ENCODE measurements at places on chromosomes 11 and 22.
A peak's percentile ranks its signal among the peaks of the same experiment; 100 is the strongest.

DNA sequence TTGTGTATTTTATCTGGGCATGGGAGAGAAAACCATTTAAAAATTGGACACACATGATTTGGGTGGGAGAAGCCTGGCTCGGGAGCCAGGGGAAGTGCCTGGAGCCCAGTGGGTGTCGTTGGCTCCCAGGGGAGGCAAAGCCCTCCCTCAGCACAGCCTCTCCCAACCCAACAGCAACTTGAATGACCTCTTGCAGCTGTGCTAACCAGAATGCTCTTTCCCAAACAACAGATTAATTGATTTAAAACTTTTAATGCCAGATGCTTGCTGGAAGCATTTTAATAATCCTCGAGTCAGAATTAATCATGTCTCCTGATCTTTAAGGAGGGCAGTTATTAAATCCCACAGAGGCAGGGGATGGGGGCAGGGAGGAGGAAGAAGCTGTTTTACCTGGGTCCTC is 401.6 kb downstream of the BUD13 start:
- DNase-seq: no peak

DNA sequence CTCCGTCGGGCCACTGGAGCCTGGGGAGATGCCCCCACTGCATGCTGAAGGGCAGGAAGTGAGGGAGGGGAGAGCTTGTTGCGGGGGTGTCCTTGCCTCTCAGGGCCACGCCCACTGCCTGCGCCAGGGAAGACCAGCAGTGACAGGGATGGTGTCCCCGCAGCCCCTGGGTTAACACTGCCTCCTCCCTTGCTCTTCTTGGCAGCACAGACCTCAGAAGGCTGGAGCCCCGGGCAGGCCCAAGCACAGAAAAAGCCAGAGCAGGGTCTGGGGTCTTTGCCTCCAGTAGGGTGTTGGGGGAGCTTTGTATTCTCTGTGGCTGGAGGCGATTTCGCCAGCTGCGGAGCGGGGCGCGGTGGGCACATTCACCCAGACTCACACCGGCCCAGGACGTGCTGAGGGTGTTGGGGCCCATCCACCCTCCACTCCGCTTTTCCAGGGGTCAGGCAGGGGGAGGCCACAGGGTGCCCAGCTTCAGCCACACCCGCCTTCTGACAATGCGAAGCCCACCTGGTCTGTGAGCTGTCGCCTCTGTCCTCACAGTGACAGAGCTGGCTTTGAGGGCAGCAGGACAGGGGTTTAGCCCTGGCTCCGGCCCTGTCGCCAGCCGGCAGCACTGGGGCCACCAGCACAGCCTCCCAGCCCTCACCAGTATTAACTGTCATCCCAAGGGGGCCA is 83.7 kb downstream of the CDKN1C start:
- DNase-seq: no peak

GRCh38 chr11:17810746-17811145 is 76.2 kb downstream of the KCNC1 start:
- no peak for DNase-seq

DNA sequence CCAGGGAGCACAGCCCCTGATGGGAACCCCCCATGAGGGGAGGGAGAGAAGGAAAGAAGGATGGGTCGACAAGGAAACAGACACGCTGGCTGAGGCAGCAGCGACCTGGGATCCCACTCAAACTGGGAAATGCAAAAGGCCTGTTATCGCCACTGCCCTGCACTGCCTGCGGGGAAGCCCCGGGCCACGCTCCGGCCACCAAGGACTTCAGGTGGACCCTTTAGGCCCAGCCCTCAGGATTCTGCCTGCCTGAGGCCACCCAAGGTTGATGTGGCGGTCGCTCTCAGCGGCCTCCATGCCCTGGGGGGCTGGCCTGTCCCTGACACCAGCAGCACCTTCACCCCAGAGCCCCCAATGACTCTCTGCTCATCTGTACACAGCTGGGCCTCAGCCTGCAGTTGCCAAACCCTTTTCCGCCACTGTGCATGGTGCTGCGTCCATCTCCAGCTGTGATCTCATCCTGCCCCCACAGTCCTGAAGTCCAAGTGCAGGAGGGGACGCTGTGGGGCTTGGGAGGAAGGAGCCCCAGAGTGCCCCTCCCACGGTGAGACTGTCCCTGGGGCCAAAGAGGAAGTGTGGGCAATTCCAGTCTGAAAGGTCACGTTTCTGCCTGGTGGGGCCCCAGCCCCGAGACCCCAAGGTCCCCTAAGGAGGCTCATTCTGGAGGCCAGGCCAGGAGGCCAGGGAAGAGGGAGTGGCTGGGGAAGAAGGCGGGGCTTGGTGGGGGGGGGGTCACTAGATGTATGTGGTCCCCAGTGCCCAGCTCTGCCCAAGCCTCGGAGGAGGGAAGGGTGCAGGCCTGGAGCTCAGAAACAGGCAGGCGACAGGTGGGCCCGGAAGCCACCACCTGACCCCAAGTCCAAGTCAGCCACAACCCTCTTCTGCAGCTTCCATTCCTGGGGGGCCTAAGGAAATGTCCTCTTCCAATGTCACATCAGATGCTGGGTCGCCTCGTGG is 31.6 kb downstream of the OSBPL5 start:
- DNase-seq: no peak

DNA sequence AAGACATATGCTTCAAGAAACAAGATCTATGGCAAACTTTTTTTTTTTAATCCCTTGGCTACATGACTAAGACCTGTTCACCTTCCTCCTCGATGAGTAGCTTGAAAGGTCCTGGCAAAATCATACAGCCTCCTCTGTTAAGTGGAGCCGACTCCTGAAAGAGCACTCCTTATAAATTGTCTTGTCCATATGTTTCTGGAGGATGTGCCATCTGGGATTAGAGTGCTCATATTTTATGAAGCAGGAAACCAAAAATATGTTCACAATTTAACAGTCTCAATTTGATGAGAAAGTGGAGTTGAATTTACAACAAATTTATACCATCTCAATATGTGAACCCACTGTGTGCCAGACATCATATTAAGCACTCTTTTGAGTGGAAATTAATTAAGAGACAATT is 912.1 kb upstream of the FAT3 start:
- DNase-seq: no peak

GRCh38 chr22:29528144-29528543 is 25.4 kb downstream of the THOC5 start:
- DNase-seq: no peak

- DNase-seq: peak; percentile 51
Observed at GRCh38 chr22:37314315-37315074, 32.2 kb downstream of the CYTH4 start.

GRCh38 chr11:72454791-72455190 is 20.5 kb upstream of the CLPB start:
- no peak for DNase-seq

GRCh38 chr11:115933564-115933963 is 429.3 kb upstream of the CADM1 start:
- DNase-seq: no peak

DNA sequence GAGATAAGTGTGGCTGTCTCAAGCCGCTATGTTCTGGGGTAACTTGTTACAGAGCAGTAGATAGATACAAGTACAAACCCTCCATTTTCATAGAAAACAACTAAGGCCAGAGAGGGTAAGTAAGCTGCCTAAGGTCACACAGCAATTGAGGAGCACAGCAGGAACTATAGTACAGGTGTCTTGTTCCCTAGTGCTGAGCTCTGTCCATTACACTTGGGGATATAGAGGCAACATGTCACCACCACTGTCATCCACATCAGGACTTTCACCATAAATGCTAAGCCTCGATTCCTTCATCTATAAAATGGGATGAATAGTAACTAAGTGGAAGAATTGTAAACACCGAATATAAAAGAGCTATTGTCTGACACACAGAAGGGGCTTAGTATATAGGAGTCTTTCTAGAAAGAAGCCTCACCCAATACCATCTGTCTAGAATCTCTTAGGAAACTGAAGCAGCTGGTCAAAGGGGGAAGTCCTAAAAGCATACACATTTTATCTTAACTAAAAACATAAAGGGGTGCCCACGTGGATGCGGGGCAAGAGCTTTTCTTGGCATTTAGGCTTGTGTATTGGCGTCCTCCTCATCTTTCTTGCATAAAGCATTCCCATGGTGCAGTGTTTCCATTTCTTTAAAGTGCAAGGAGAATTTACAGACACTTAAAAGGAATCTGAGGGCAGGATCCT is 93.8 kb upstream of the ALX4 start:
- DNase-seq: no peak

DNA sequence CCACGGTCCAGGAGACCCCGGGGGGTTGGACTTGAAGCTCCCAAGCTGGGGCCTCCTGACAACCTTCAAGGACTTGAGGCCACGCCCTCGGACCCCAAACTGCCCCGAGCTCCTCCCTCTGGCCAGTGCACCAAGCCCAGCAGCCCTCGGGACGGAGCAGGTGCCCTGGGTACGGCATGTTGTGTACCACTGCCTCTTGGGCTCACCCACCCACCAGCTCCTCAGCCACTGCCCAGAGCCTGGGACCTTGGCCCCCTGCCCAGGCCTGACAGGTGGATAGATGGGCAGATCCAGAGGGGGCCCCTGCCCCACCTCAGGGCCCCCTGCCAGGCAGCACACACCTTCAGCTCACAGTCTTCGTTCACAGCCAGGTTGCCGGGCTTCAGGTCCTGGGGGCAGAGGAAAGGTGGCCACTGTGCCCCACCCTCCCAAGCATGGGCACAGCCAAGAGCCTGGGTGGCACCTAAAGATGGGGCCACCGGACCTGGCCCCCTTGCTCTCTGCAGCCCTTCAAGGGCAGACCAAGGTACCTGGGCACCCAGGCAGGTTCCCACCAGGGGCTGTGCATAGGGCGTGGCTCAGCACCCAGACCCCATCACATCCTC is 5.1 kb downstream of the MAPK12 start:
- DNase-seq: no peak

- no peak for DNase-seq
Observed at GRCh38 chr11:104275992-104276391, 112.0 kb upstream of the PDGFD start.

GRCh38 chr11:103680826-103681225 is 355.6 kb upstream of the DDI1 start:
- no peak for DNase-seq

DNA sequence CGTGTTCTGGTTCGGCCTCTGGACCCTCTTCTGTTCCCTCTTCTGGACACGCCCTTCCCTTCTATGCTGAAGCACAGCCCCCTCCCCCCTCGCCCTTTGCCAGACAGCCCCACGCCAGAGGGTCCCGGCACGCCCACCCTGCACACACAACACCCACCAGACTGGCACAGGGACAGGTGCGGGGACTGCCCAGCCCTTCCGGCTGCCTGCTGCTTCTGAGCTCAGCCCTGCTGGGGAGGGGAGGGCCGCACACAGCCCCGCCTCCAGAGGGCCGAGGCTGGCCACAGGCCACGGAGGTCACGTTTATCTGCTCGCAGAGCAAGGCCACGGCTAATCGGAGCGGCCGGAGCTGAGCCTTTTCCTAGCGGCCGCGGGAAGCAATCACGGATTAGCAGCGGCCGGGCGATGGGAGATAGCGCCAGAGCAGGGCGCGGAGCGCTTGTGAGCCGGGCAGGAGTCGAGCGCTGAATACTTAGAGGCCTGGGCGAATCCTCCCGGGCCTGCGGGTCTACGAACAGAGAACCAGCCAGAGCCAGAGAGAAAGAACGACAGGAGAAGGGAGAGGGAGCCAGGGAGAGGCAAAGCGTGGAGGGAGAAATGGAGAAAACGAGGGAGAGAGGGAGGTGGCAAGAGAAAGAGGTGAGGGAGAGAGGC is 21.5 kb downstream of the OTUB1 start:
- DNase-seq: no peak

DNA sequence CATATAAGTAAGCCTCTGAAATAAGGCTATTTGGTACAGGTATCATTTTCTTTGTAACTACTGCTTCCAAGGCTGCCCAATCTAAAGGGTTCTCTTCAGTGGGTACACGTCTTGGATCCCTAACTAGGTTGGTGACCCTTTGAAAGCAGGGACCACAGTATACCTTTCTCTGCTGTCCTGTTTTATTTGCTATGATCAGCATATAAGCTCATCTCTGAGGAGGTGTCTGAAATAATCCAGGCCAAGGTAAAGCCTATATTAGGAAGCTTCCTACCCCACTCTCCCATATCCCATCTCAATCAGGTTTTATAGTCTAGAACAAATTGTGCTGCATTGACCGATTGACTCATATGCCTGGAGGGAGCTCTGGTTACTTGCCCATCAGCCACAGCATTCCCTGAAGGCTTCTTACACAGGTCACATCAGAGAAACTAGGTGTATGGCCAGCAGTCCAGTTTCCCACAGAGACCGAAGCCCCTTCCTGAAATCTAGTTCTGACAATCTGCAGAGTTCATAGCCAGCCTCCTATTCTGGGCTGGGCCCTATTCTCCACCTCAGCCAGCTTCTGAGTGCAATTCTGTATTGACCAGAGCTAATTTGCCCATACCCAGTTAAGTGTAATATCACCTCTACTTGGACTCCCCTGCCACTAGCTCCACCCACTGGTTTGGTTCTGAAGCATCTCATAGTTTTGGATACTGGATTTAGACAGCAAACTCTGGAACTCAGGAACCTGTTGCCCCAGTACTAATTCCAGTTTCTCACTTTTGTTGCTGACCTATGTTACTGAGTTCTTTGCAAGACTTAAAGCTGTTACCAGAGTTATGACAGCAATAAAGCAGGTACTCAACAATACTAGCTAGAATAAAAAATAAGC is 62.1 kb upstream of the ARHGAP20 start:
- no peak for DNase-seq

DNA sequence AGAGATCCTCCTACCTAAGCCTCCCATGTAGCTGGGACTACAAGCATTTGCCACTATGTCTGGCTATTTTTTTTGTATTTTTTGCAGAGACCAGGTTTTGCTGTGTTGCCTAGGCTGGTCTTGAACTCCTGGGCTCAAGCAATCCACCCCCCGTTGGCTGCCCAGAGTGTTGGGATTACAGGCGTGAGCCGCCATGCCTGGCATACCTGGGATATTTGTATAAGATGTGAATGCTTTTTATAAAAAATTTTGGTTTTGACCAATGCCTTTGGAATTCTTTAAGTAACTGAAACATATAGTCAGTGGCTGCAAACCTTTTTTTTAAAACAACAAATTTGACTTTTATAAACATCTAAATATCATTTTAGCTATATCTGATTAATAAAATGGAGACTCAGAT is 42.4 kb downstream of the ADAMTS8 start:
- DNase-seq: no peak

DNA sequence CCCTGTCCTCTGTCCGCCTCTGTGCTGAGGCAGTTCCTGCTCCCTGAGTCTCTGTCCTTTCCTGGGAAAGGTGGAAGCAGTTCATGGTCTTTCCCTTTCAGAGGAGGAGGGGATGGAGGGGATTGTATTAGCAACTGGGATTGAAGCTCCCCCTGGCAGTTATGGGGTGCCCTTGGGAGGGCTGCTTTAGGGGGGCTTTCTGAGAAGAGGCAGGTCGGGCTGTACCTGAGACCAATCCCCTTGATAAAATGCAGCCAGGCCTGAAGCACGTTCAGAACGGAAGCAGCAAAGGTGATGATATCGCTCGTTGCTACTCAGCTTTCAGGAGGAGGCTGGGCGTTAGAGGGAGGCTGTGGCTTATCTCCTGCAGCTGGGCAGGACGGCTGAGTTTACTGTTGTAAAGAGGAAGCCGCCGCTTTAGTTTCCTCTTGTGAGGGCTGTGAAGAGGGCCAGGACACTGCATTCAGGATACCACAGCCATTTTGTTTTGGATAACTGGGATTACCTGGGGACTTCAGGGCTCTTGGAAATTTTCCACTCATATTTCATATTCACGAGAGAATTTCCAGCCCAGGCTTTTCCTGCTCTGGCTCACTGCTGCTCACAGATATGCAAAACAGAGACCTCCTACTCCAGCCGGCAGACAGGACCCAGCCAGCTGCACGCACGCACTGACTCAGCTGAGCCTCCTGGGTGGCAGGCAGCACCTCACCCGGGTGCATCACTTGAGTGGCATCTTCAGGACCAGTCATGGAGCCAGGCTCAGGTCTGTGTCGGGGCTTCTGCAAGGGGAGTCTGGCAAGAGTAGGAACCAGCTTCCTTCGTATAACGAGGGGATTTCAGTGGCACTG is 798 bp downstream of the AMPD3 start:
- peak; percentile 73 for DNase-seq

GRCh38 chr11:45473341-45473895 is 187.3 kb upstream of the SYT13 start:
- no peak for DNase-seq

All from GM06990 (cell line).